Amniotic epithelial cell (primary cell): ENCODE measurements at places on chromosomes 7 and 10.
A peak's percentile ranks its signal among the peaks of the same experiment; 100 is the strongest.

GRCh38 chr7:49790209-49790608 lies 16.8 kb downstream of the VWC2 start:
- DNase-seq = no peak

- DNase-seq = no peak
Measured at GRCh38 chr7:144063710-144064109, 5.9 kb upstream of the OR2A25 start.

- no peak for DNase-seq
Measured at GRCh38 chr7:100824499-100825214, 2.7 kb downstream of the EPHB4 start.

- DNase-seq = peak; percentile 27
Measured at GRCh38 chr7:29254591-29254990, 60.0 kb downstream of the CHN2 start.

GRCh38 chr7:111137296-111138192 lies 46.6 kb downstream of the LRRN3 start:
- no peak for DNase-seq
